ENCODE measurements at places on chromosomes 2 and 18. TPM values are rescaled to one million over a fixed set of nuclear protein-coding genes. Genes with fewer than 3 reads are reported as not detected.

Gene NT5C1B
- not detected for total RNA-seq

Gene TRIM43
- total RNA-seq = not detected

Gene LONRF2
- total RNA-seq = 0.62 TPM

GRCh38 chr2:32427672-32428610 lies 71.1 kb downstream of the BIRC6 start:
- no peak for DNase-seq

DNA sequence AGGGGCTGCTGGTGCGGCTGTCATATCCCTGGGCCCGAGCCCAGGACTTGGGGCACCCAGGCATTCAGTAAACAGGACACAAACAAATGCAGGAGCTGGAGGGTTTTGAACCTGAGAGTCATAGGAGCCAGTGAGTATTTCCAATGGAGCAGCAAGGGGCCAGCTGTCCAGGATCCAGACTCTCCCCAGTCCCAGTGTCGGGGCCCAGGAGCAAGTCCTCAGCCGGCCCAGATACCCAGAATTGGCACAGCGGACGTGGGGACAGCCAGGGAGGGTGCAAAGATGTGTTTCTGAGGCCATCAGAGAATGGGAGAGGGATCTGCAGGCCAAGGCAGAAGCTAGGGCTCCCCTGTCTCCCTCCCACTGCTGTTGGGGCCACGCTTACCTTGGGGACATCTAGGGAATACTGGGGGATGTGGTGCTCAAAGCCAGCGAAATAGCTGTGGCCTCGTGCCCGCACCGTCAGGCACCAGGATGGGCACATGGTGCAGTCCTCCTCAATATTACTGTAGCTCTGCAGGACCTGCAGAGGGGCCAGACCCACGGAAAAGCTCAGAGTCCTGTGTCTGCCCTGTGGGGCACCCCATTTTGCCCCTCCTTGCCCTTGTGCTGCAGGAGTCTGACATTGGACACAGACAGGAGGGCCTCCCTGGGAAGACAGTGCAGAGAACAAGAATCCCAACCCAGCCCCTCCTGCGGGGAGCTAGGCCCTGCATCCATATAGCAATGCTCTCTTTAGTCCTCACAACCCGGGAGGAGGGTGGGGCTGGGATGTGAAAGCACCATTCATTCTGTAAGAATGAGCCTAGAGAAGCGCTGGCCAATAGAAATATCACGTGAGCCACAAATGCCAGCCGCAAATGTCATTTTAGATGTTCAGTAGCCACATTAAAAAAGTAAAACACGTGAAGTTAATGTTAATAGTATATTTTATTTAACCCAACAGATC lies 15.4 kb downstream of the CFAP65 start:
- DNase-seq = no peak

- DNase-seq = no peak
These were observed 160.3 kb upstream of the VRK2 start for GRCh38 chr2:57886161-57886786.

- no peak for DNase-seq
These were observed 1.2 kb downstream of the GPD2 start for GRCh38 chr2:156437272-156437930.

Gene RTP5
- not detected for total RNA-seq

Gene CPO
- not detected for total RNA-seq

Gene PTGR3
- total RNA-seq = 12.7 TPM

DNA sequence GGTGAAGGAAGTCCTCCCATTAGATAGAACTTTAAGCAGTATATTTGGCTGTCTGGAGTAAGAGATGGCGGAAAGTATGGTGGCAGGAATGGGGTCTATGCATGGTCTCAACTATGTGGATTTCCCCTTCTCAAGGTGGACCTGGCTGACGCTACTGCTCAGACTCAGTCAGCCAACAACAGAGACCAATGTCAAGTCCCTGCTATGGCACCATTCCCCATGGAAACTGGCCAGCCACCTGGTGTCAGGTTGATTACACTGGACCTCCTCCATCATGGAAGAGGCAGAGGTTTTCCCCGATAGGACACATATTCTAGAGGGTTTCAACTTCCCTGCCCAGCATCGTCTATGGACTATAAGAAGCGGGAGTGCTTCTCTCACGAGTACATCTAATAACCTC lies 8.6 kb upstream of the FAHD2A start:
- no peak for DNase-seq

GRCh38 chr18:48996901-48997463 lies 46.2 kb upstream of the SMAD7 start:
- DNase-seq = peak; percentile 89

GRCh38 chr2:114237331-114237730 lies 205.1 kb upstream of the DPP10 start:
- no peak for DNase-seq

Measured in astrocyte (in vitro differentiated cells and primary cell).